Left cardiac atrium (tissue), 4 donors: ENCODE measurements at places on chromosomes 5 and 9. TPM values are rescaled to one million over a fixed set of nuclear protein-coding genes. Genes with fewer than 3 reads are reported as not detected.

Gene IGFBPL1
- 3.5 TPM for total RNA-seq

Gene STK32A
- total RNA-seq: 2.8 TPM

Gene LHX2
- total RNA-seq: not detected

Gene LVRN
- 3.9 TPM for total RNA-seq

Gene BARHL1
- not detected for total RNA-seq

Gene TBC1D2
- 5.3 TPM for total RNA-seq

Gene IL9
- not detected for total RNA-seq

Gene PCDHGB6
- 5.2 TPM for total RNA-seq

Gene DOCK2
- 12.1 TPM for total RNA-seq

Gene NDUFB6
- 127 TPM for total RNA-seq

Gene PTGDS
- 4,014 TPM for total RNA-seq

Gene PCDHGC4
- 1.7 TPM for total RNA-seq

Gene LOX
- 25.2 TPM for total RNA-seq

Gene NR6A1
- 1.2 TPM for total RNA-seq

Gene TRAF2
- total RNA-seq: 8.8 TPM

Gene C7
- total RNA-seq: 429 TPM

Gene TMEM252
- total RNA-seq: 0.18 TPM

Gene ECM2
- 14.4 TPM for total RNA-seq

Gene ANKRD20A1
- 1.8 TPM for total RNA-seq
